ENCODE measurements at places on chromosomes 16 and 17.
A peak's percentile ranks its signal among the peaks of the same experiment; 100 is the strongest.

GRCh38 chr17:58312021-58312630 lies 16.5 kb downstream of the TSPOAP1 start:
- DNase-seq: peak; percentile 15

- no peak for DNase-seq
Measured at GRCh38 chr16:86697715-86698114, 119.4 kb downstream of the FOXL1 start.

DNA sequence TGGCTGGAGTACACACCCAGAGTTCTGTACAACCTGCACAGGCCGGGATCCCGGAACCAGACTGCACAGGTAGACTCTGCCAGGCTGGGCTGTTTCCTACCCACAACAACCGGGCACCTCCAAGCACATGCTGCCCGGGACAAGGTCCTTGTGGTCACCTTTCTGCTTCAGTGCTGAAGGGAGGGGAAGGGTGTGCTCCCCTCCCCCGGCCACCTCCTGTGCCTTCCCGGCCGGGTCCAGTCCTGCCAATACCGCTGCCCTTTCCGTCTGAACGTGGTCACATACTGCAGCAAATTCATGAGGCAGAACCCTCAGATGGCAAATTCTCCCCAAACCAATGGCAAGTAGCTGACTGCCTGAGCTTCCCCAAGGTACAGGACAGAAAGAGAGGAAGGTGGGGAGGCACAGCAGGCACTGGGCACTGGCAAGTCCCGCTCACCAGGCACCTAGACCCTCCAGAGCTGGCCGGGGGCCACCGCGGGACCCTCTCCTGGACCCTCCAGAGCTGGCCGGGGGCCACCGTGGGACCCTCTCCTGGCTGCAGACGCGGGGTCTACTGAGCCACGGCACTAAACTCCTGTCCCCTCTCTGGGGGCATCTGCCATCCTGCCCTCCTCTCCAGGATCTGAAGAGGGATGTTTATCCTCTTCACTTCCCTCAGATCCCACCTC lies 22.8 kb downstream of the SLC43A2 start:
- DNase-seq: no peak

- DNase-seq: no peak
Measured at GRCh38 chr16:73275448-73275847, 227.5 kb upstream of the ZFHX3 start.

Measured in glutamatergic neuron (in vitro differentiated cells).